Activated CD8-positive, alpha-beta memory T cell treated with anti-CD3 and anti-CD28 coated beads, Interleukin-2, amount 10 ng/mL, durations not matched to agents 7 days and 5 days (primary cell): ENCODE measurements at places on chromosomes 3 and 15.

GRCh38 chr3:65448120-65448519 is 590.6 kb downstream of the MAGI1 start:
- DNase-seq = no peak

DNA sequence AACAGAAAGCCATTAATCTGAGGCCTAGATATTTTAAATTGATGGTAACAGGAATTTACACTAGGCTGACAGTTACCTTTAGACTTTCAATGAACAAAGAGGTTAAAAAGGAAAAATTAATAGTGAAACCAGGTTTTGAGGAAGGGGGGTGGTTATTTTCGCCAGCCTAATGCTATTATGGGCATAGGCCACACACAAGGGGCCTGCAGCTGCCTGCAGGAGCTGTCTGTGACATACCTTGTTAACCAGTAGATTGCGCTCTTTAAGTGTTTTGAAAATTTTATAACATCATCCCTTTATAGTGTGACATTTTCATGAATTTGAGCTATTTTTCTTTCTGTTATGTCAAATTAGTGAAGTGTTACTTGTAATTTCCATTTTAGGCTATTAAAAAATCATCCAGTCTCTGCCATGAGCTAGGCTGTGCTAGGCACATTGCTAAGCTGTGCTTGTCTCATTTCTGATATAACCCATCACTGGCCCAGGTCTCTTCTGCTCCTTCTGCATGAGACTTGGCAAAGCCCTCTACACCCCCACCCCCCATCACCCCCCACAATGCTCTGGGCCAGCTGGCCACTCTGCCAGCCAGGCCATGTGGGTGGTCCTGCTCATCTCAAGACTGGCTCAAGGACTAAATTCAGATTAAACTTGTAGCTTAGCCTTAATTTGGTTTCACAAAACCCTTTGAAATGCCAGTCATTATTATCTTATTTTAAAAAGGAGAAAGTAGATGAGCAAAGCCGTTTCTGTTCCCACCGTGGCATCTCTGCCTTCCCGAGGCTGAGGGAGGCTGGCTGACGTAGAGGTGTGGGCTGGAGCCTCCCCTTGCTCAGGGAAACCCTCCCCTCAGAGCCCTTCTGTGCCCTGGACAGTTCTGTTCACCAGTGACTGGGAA is 48.4 kb upstream of the SEC22A start:
- DNase-seq = peak; percentile 21

DNA sequence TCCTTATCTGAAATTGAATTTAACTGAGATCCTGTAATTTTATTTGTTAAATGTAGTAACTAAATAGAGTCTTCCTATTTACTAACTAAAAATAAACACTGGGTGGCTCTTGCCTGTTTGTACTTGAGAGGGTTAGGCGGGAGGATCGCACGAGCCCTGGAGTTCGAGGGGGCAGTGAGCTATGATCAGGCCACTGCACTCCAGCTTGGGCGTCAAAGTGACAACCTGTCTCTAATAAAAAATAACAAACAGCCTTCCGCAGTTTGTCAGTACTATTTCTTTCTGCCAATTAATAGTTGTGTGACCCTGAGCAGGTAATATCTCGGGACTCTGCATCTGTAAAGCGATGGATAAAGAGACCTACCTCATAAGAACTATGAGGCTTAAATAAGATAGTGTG is 768 bp upstream of the PDE12 start:
- no peak for DNase-seq

DNA sequence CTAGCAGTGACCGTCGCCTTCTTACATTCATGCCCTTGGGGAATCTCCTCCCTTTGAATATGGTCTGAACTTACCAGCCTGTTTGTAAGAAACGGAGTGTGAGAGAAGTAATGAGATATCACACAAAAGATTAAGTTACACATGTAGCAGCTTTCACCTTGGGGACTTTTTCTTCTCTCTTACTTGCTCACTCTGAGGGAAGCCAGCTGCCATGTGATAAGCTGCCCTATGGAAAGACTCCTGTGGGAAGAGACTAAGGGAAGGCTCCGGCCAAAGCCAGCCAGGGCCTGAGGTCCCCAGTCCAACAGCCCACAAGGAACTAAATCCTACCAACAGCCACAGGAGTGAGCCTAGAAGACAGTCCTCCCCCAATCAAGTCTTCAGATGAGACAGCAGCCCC is 190.4 kb upstream of the TSC22D2 start:
- no peak for DNase-seq

DNA sequence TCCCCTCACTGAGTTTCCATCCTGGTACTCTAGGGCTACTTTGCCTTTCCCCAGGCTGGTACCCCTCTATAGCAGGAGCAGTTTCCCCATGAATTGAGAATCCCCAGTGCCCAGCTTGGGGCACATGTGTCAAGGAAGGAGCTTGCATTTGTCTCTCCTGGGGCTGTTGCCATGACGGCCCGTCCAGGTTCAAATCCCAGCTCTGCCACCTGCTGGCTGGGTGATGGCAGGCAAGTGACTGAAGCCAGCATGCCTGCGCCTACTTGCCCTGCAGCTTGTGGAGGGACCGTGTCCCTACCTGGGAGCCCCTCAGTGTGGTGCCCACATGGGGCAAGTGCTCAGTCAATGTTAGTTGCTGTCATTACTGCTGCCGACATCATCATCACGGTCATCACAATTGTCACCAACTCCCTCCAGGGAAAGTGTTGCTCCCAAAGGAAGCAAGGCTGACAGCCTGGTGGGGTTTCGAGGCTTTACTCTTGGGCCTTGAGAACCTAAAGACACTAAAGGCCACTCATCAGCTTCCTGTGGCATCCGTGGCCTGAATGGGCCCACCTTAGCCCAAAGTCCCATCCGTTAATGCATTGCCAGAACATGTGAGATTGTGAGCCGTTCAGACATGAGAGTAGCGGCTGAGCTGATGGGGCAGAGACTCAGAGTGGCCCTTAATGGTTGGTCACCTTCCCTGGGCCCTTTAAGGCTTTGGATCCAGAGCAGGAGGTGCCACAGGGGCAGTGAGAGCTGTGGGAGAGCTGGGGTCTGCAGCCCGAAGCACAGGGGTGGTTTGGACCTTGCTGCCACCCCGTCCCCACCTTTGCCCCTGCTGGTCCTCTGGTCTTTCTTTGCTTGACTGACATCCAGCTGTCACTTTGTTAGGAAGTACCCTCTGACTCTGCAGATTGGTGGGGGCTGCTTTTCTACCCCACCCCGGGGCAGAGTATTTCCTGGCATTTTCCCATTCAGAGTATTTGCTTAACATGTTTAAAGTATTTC is 144.4 kb downstream of the DNAJB8 start:
- peak; percentile 61 for DNase-seq

- no peak for DNase-seq
These were observed 65.0 kb downstream of the IFT57 start for GRCh38 chr3:108157273-108157672.

- DNase-seq = no peak
These were observed 57.2 kb upstream of the UBE2E1 start for GRCh38 chr3:23748398-23749110.

- no peak for DNase-seq
These were observed 267.4 kb upstream of the THBS1 start for GRCh38 chr15:39313467-39313866.

DNA sequence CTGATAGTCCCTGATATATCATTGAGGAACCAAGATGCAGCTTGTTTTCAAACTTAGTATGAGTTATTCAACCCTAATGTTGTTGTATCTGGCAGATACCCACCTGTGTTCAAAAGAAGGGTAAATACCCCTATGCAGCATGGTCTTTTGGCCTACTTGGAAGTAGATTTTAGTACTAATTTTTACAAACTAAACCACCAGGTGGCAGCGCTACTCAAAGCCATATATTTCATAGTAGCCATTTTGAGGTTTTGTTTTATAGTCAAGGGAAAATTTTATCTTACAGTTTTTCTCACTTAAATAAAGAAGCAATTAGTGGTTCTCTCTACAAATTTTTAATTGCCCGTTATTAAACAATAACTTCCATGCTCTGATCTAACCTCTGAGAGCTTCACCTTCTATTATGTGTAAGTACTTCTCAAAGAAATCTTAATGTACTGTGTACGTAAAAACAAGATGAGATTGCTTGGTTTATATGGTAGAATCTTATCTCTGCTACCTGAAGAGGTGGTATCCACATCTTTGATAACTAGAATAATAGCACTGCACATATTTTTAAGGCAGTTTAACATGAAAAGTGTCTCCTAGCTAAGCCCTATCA is 31.5 kb upstream of the MLF1 start:
- peak; percentile 47 for DNase-seq

DNA sequence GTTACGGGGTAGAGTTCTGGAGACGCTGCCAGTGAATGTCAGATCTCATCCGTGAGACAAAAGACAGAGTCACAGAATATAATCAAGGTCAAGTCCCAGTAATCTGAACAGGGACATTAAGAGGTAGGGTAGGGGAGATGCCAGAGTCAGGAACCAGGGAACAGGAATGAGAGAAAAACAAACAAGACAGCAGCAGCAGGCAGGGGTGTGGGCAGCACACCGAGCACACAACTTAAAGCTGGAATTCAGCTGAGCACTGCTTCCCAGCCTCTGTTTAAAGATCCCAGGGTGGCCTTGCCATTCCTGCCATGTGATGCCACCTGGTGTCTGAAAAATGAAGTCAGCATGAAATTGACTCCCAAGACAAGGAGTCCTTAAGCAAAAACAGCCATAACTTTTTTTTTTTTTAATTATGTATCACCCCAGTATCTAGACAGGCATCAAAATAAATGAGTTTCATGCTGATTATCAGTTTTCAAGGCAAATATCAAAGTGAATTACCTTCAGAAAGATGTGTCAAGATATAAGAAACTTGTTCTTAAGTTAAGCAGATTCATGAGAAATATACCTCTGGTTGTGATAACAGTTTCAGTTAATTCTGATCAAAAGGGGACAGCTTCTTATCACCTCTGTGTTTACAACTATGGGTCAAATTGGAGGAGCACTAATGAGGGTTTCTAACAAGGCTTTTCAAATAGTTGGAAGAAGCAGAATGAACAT is 203.7 kb downstream of the SLC9A9 start:
- no peak for DNase-seq

- DNase-seq = no peak
These were observed 51.7 kb downstream of the GPR149 start for GRCh38 chr3:154378311-154378710.

GRCh38 chr3:31284776-31285175 is 247.9 kb upstream of the STT3B start:
- DNase-seq = no peak
